ENCODE measurements at places on chromosomes 7 and 10.

GRCh38 chr7:39949971-39950472 is at the start of gene CDK13:
Gene CDK13, plus strand, starts transcription at chr7:39950256. Its CDS starts 386 bp downstream, at chr7:39950642.
- peak; percentile 95 for DNase-seq

- no peak for DNase-seq
Measured at GRCh38 chr10:11018855-11019631, 1.4 kb downstream of the CELF2 start.

- DNase-seq: no peak
Measured at GRCh38 chr10:78248651-78249464, 215.2 kb downstream of the RPS24 start.

GRCh38 chr10:61481597-61481996 is 28.4 kb upstream of the TMEM26 start:
- DNase-seq: no peak

GRCh38 chr10:102712843-102713538 is 1.2 kb downstream of the ARL3 start:
- no peak for DNase-seq

DNA sequence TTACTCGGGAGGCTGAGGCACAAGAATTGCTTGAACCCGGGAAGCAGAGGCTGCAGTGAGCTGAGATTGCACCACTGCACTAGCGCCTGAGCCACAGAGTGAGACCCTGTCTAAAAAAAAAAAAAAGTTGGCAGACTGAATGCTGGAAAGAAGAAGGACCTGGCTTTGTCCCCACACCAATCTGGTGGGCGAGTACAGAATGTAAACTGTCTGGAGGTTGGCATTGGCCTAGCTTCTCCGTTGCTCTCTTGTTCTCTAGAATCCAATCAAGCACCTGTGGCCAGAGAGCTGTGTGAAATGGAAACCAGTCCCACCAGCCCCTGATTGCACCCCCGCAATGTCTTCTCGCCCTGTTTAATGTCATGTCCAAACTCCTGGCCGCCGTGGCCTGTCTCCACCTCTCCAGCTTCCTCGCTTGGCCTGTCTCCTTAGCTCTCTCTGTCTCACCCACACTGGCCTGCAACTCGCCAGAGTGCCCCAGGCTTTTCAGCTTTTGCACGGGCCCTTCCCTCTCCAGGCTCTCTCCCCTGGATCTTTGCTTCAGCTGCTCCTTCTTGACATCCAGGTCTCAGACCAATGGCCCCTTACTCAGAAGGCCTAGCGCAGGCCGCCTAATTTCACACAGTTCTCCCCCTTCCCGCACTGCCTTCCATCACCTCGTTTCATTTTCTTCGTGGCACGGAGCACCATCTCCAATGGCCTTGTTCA is 670 bp upstream of the AGK start:
- no peak for DNase-seq

Data from CD4-positive, alpha-beta T cell treated with Interleukin-17A for 1 hour (primary cell).